ENCODE measurements at places on chromosomes 6 and 20.

DNA sequence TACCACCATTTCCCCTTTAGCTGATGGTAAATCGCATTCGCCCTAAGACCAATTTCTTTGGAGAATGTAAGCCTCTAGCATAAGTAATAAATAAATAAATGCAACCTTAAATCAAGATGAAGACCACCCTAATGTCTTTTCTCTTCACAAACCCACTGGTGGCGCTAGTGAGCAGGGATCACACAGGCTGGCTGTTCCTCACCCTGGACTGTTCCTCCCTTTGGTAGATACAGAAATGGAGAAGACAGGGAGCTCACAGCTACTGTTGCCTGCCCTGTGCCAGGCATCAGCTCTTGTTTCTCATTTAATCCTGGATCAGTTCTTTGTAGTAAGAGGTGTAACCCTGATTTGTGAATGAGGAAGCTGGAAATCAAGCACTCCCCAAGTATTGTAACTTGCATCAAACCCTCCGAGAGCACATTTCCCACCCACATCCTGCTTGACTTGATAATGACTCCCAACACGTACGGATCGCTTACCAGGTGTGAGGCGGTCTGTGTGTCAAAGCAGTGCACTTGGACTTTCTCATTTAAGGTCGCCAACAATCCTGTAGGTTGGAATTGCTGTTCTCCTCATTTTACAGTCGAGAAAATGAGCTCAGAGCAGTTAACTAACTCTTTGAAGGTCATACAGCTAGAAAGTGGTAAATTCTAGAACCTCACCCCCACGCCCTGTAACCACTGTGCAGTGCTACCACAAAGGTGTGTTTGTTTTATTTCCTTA, 236.1 kb downstream of the TSHZ2 start:
- peak; percentile 17 for DNase-seq

DNA sequence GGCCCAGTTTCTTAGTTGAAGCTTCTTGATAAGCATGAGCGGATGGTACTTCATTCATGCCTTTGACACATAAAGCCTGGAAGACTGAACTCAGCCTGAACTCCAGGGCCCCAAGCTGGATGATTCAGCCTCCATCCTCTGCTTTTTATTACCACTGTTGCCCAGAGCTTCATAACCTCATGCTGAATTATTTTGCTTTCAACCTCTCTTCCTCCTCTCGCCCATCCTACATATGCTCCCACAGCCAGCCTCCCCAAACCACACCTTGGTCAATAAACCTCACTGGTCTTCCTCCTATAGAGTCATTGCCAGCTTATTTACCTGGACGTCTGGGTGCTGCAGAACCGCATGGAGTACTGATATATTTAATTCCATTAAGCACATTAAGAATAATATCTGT, 59.4 kb downstream of the SLC35B3 start:
- DNase-seq: no peak

DNA sequence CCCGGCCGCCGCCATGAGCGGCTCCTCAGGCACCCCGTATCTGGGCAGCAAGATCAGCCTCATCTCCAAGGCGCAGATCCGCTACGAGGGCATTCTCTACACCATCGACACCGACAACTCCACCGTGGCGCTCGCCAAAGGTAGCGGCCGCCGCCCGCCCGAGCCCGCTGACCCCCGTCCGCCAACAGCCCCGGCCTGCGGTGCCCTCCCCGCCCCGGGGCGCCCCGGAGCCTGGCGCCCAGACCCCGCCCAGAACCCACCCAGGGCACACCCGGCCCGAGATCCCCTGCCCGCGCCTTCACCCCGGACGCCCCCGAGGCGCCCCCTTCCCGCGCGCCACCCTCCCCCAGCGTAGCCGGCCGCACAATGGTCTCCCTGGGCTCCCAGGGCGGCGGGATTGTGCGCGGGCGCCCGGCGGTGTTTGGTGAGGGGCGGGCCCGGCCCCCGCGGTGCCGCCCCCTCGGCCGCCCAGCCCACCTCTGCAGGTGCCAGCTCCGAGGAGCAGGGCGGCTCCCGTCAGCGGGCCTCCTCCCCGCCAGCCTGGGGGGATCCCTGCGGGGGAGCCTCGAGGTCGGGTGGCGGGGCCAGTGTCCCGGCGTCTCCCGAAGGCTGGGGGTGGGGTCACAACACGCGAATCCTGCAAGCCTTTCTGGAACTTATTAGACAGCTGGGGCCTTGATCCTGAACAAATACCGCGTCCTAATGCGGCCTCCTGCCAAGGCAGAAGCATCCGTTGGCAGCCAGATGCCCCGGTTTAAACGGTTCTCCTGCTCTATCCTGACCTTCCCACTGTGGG, 577 bp downstream of the LSM14B start:
- DNase-seq: no peak

GRCh38 chr6:112087916-112088315, 525 bp downstream of the FAM229B start:
- no peak for DNase-seq

DNA sequence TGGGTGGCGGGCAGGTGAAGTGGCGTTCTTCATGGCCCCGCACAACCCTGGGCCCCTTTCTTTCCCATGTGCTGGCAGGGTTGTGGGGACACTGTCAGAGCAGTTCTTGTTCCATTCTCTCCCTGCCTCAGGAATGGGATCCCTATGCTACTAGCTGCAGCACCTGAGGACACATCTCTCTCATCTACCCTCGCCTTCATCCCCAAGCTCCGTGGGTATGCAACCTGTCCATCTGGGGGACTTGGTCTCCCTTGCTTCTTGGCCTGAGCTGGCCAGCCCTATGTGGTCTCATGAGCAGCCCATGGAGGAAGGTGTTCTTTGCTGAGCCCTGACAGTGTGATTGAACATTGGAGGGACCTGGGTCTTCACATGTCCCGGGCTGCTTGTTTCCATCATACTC, 24.2 kb downstream of the CST9L start:
- DNase-seq: no peak

DNA sequence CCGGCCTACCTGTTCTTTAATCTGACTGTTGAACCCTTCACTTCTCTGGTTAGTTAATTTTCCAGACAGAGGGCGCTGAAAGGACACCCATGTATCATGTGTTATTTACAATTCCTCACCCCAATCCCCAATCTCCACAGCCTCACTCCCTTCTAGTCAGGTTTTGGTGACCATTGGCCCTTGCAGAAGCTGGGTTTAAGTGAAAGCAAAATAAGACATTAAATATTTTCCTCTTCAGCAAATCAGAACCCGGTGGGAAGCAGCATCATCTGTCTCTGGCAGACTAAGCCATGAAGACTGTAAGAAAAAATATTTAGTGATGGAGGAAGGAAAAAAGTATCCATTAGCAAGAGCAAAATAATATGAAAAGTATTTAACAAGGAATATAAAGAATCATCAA, 9.4 kb upstream of the HLA-DQA1 start:
- no peak for DNase-seq

DNA sequence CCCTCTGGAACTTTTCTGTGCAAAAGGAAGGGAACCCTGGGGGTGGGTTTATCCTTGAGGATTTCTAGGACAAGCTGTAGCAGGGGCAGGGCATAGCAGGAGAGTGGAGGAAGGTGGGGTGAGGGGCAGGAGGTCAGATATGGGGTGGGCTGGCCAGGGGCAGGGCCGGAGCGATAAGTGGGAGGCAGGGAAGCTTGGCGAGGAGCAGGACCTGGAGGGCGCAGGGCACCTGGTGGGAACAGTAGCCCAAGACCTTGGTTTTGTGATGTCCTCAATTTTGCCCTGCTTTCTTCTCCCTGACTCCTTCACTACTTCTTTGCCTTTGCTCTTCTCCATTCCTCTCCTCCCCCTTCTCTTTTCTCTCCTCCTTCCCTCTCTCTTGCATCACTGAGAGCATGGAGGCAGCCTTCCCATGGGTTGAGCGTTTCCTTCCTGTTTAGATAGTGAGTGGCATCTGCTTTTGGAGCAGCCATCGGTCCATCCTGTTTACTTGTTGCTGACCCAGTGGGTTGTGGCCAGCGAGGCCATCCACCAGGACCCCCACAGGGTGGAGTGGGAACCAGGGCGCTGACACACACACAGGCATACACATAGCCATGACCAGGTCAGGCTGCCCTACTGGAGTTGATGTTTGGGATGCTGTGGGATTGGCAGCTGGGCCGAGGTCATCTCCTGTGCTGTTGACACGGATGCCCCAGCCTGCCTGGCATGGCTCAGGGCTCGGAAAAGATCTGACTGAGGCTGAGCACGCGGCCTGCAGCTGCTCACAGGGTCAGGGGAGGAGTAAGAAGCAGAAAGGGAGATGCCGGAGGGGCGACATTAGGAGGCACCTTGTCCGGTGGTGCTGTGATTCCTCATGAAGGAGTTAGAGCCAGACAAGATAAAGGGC, 121.0 kb upstream of the RNF24 start:
- no peak for DNase-seq

DNA sequence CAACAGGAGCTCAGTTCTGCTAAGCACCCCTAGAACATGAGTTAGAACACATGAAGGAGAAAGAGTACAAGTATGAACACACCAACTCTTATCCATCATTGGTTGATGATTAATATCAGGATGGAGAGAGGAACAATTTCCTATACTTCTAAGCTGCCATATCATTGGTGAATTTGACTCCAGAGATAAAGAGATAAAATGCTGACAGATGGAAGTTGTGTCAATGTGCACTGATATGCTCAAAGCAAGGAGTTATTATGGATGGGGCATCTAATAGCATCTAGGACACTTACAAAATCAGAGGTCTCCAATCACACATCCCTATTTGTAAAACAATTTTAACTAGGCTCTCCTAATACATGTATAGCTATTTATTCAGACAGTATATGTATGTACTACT, 145.4 kb downstream of the BFSP1 start:
- no peak for DNase-seq

- no peak for DNase-seq
These were observed 12.7 kb downstream of the STX11 start for GRCh38 chr6:144162977-144163376.

Measured in stimulated activated CD4-positive, alpha-beta T cell treated with anti-CD3 and anti-CD28 coated beads, Interleukin-1b, Interleukin-23, amount 100 ng/mL, for 48 hours (primary cell).